Tibial artery (tissue), 4 donors: ENCODE measurements at places on chromosomes 5 and 9.

GRCh38 chr5:37999593-37999992, 159.8 kb upstream of the GDNF start:
- DNase-seq, result no peak

DNA sequence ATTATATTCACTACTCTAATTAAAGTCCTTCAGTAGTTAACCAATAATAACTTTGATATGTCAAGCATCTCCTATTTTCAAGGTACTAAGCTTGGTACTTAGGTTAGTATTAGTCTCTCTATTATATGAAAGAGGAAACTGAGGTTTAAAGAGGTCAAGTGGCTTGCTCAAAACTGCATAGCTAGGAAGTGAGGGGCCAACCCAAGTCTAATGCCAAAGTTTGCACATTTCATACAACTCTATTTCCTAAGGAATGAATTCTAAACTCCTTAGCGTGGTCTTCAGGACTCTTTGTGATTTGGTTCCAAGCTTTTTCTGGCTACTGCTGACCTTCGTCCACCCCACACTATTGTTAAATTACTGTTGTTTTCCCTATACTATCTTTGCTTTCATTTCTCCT, 9.9 kb upstream of the SHOC1 start:
- DNase-seq, result no peak

DNA sequence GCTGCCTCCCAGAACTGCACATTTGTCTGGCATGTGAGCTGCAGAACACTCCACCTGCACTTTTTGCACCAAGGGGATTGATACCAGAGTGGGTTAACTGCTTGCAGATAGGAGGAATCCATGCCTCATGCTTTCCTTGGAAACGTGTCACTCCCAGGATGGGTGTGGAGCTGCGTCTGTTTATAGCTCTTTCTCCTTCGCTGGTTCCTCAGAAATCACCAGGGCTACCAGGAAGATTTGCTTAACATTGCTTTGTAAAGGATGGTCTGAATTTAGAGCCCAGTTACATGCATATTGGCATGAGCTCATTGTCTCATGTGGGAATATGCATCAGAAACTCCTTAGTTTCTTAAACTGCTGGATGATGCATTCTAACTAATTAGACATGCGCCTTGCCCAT, 234.6 kb downstream of the GADD45G start:
- DNase-seq, result no peak

DNA sequence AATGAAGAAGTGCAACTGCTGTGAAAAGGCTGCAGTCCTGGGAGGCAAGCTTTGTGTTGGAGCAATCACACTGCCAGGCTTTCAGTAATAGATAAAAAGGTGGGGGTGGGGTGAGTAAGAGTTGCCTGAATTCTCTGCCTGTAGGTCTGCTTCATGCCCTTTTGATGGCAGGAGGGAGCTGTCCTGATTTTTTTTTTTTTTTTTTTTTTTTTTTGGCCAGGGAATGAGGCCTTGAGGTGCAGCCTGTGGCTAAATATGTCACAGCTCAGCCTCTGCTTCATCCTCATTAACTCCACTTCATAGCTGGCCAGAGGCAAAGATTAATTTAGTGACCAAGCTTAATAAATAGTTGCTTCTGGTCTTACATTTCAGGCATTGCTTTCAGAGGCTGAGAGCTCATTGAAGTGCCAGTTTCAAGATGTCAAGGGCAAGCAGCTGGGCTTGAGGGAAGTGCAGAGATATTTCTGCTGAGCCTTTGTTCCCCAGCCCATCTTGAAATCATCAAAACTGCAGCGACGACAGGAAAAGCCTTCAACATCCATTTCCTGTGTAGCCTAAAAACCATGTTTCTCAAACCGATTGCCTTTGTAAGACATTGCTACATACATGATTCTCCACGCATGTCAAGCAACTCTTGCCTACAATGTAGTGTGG, 134.7 kb downstream of the MACIR start:
- DNase-seq, result no peak

DNA sequence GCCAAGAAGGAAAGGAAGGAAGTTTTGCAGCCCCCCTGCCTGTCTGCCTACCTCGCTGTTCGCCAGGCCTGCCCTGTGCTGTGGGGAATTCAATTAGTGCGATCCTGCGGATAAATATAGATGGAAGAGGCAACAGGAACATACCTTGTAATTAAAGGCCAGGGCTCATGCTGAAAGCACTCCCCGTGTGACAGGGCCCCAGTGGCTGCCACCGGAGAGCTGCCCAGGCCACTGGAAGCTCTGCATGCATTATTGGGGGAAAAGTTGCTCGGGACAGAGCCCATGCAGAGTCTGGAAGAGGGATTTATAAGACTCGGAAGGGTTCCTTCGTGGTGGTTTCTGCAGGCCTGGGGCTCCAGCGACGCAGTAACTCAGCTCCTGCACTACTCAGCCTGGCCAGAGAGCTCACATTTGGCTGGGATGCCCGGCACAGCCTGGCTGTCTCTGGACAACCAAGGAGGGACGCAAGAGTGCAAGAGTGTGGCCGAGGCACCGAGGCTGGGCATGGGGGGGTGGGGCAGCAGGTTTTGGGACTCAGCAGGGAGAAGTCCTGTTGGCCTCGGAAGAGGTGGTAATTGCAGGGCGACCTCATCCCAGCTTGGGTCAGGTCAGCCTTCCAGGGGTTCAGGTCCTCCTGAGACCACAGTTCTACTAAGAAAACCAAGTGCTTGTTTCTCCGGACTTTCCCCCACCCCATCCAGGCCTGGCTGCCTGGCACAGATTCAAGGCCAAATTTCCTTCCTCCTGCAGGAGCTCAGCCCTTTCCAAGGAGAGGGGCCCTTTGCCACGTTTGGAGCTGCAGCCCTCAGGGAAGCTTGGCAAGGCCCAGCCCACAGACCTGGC, 68.1 kb upstream of the GGTA1 start:
- no peak for DNase-seq

DNA sequence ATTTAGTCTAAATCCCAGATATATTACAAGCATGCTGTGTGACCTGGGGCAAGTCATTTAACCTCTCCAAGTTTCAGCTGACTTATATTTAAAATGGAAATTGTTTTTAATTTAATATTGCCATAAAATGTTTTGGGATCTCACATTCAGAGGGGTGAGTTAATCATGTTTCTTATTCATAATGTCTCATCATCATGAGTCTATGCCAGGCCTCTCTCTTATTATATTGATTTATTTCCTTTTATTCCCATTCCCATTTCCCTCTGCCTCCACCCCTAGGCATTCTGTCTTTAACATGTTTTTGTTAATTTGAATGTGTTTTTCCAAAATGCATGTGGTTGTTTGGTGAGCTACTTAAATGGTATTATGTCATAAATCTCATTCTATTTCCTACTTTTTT, 39.0 kb upstream of the TTC1 start:
- DNase-seq, result no peak

GRCh38 chr9:14661421-14662059, 31.7 kb downstream of the ZDHHC21 start:
- no peak for DNase-seq

DNA sequence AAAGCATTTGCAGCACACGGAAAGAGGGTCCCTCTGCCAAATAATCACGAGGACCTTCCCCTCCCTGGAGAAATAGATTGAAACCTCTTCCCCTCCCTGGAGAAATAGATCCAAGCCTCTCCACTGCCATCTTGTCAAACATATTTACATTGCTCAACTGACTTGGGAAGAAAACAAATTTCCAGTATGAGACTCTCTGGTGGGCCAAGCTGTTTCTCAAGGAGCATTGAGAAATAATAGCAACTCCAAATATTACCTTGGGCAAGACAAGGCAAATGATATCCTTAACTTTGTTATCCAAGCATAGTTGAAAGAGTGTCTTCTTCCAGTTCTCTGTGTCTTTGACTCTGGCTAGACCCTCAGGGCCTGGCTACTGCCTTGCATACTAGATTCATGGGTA, 45.2 kb upstream of the PALM2AKAP2 start:
- no peak for DNase-seq

DNA sequence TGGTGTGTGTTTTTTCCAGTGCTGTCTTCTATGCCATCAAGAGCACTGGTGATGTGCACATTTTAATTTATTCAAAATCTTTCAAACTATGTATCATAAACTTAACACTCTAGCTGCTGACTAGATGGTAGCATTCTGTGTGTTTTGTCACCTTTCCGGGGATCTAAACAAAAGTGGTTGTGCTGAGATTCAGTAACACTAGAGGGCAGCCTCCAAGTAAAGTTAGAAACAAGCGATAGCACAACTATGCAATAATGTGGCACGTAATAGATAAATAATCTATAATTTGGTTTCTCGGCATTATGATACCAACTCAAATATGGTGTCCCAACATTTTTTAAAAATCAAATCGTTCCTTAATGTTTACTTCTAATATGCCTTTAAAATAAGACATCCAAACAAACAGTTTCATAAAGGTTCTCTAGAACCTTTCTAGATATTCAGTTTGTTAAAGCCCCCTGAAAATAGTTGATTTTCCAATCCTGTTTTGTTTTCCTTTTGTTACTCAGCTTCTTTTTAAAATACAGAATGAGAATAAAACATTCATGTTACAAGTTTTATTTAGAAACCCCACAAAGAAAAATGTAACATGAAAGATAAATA, 16.9 kb downstream of the SEMA6A start:
- no peak for DNase-seq

- no peak for DNase-seq
Observed at GRCh38 chr9:113350937-113351336, 1.6 kb downstream of the BSPRY start.

DNA sequence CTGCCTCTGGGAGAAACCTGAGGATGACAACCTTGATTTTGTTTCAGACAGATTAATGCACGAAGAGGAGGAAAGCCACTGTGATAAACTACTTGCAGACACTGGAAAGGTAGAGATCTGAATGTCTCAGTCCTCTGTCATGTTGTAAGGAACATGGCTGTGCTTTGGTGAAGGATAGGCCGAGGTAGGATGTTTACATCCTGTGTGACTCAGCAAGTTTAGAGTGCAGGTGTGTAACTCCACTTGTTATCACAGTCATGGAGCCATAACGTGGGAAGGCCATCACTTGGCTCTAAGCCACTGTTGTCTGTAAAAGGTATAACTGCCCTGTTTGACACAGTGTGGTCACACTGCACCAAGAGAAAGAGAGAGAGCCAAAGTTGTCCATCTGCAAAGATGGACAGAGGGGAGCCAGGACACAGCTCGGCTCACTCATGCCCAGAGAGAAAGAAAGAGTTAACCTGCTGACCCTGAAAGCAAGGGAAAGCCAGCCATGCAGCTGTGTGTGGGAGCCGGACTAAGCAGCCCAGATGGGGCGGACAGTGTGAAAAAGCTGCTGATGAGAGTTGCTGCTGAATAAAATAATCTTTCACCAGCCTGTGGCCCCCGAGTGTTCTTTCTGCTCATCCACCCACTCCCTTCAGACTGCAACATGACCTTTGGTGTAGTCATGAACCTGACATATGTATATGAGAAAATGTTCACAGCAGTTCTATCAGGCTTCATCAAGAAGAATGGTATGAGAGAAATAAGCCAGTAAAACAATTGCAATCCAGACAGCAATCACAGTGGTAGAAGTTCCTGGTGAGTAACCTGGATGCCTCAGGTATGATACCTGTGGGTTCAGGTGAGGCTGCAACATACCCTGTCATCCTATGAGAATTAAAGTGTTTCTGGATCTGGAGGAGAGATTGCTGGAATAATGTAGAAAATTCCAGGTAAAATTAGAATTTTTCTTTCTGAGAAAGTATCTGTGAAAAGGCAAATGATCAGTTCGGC, 115.9 kb downstream of the TARS1 start:
- no peak for DNase-seq

- no peak for DNase-seq
Observed at GRCh38 chr5:179151286-179152118, 91.3 kb downstream of the ZNF354C start.

- no peak for DNase-seq
Observed at GRCh38 chr5:161278739-161279660, 267.5 kb downstream of the GABRB2 start.

- no peak for DNase-seq
Observed at GRCh38 chr5:169554251-169554650, 29.3 kb upstream of the SPDL1 start.

- no peak for DNase-seq
Observed at GRCh38 chr5:74326571-74327338, 313.8 kb downstream of the ENC1 start.

DNA sequence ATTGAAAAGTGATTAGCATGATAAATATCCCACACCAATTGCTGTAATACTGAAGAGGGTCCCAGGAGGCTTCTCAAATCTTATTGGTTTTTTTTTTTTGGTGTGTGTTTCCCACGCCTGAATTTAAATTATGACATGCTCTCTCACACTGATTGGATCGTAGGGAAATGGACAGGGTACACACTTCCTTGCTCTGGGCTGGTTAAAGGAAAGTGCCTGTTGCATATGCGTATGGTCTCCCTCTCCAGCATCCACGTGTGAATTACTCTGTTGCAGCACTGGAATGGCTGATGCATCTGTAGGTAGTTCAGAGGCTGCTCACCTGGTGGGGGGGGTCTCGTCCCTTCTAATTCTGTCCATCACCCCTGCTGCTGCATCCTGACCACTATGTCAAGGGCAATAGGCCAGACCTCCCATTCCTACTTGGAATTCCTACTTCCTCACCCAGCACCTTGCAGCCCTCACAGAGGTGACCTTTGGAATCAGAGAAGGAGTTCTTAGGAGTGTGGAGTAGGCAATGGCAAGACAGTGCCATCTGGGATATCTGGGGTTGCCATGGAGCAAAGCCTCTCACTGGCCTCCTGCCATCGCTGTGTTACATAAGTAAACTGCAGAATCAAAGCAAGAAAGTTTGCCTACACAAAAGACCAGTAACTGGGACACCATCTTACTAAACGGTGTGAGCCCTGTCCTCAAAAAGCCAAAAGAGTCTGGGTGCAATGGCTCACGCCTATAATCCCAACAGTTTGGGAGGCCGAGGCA, 71.4 kb upstream of the FBXW11 start:
- no peak for DNase-seq

DNA sequence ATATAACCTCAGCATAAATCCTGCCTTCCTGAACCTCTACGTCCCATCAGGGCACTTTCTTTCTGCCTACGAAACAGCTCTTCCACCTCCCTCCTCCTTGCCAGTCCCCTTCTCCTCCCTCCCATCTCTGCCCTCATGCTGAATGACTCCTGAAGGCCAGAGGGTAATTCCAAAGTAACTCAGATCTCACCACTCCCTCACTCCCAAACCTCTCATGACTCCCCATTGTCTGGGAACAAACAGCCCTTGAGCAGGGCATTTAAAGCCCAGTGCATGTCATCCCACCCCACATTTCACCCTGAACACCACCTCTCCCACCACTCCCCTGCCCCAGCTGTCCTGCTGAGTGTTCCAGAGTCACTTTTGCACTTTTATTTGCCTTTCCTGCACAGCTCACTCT, 8.9 kb upstream of the FBP1 start:
- no peak for DNase-seq

DNA sequence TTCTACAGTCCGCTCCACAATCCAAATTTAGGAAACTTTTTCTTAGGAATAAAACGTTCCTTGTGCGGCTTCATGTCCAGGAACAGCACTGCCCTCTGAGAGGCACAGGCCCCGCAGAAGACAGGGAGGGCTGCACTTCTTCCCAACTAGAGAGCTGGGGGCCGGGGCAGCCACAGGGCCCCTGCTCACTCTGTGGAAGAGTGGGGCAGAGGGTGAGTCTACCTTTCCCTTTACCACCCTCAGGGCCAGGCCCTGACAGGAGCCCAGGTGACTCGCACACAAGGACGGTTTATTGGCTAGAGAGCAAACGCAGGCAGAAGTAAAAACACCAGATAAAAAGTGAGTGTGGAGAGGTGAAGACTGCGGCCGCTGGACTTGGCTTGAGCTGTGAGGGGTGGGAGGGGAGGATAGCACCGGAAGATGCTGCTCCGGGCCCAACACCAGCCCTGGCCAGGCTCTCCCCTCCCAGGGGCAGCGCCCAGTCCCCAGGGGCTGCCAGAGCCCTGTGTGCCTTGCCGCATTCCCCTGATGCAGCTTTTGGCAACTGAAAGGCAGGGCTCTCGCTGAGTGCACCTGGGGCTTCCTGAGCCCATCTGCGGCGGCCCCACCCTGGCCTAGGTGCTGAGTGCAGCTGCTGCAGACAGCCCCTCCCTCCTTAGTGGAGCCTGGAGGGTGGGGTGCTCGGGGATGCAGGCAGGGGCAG, 20.2 kb downstream of the SH3GLB2 start:
- DNase-seq, result no peak
